GM12891 (cell line): ENCODE measurements at places on chromosomes 13 and 19.
A peak's percentile ranks its signal among the peaks of the same experiment; 100 is the strongest.

DNA sequence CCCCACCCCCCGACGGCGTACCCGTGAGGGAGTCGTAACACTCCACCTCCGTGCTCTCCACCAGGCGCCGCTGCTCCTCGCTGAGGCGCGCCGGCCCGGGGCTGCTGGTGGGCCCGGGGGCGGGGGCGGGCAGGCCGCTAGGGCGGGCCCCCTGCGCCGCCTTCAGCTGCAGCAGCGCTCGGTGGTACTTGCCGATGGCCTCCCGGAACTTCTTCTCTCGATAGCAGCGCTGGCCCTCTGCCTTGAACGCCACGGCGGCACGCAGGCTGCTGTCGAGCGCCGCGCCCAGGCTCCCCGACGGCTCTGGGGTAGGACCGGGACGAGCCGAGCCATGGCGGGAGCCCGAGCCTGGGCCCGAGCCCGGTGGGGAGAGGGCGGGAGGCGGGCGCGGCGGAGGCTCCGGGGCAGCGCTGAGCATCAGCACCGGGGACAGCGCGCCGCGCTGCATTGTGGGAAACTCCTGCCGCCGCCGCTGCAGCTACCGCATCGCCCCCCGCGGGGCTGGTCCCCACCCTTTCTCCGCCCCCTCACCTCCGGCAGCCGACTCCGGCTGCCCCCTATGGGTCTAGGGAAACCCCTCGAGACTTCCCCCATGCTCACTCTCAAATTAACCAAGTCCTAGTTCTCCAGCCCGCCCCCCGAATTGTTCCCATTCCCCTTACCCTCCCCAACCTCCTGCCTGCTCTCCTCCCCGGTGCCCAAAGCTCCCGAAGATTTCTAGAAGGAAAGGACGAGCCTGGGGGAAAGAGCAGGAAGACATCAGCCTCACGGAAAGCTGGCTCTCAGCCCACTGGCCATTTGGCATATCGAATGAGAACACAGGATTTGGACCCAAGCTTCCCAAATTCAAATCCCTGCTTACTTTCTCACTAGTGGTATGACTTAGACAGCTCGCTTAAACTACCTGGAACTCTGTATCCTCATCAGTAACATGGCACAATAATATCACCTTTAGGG, at the start of gene TTC9B:
Gene TTC9B (minus strand): TSS at position 451 of the 957 bp plus-strand sequence. CDS start 3 bp downstream, at position 448.
- no peak for DNase-seq

DNA sequence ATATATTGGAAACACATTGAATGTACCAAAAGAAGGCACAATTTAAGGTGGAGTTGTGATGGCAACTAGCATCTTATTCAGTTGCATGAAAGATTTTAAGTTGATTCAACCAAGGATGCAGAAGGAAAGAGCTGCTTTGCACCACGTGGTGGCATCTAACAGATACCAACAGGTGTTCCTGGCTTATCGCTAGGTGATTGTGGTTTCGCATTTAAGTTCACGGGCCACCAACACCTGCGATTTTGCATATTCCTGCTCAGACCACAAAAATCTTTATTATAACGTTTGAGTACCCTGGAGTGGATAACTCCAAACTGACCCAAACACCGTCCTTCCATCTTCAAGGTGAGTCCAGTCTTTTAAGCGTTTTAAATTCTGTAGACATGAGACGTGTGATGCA, 45.3 kb downstream of the RGCC start:
- DNase-seq, result no peak

- no peak for DNase-seq
Observed at GRCh38 chr13:100208626-100209025, 119.7 kb downstream of the PCCA start.

DNA sequence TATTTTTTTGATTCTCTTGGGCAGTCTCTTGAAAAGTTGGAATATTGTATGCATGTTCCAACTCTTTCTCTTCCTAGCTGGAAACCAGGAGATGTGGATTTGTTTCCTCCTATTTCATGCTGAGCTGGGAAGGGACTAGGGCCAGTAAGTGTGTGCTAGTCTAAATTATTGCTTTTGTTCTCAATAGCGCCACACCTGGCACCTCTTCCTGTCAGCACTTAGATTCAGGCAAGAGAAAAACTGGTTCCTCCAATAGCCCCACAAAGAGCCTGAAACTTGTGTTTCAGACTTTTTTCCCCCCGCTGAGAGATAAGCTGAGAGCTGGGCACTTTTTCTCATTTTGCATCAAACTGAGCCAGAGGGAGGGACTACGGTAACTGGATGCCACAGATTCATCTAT, 353.4 kb downstream of the OLFM4 start:
- no peak for DNase-seq

GRCh38 chr19:12166626-12167025, 3.7 kb downstream of the ZNF136 start:
- no peak for DNase-seq

- DNase-seq, result no peak
Observed at GRCh38 chr19:13734751-13735150, 29.6 kb upstream of the MRI1 start.

DNA sequence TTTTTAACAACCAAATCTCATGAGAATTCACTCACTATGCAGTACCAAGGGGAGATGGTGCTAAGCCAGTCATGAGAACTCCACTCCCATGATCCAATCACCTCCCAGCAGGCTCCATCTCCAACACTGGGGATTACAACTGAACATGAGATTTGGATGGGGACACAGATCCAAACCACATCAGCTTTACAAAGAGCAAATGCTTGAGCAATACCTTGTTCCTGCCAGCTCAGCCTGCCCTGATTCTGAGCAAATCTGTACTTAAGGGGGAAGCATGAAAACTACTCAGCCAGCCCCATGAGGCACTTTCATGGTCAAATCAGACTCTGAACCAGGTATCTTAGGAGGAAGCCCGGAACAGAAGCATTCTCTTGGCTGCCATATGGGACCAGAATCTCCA, 259.9 kb downstream of the TBC1D4 start:
- no peak for DNase-seq

GRCh38 chr13:20658451-20659040, 45.0 kb upstream of the IL17D start:
- DNase-seq, result no peak

DNA sequence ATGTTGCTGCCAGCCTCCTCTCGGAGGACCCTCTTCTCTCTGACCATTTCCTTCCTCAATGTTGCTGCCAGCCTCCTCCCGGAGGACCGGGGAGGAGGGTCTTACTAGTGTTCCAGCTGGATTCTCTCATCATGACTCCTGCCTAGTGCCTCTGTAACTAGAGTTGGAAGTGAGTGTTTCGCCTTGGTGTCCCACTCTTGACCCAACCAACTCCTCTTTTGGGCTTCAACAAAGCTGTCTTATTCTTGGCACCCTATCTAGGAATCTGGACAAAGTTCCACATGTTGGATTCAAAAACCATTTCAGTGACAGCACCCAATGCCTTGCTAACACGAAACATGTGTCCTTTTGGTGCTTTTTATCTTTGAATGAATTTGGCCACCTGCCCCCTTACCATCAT, 165.4 kb downstream of the GPC5 start:
- no peak for DNase-seq

DNA sequence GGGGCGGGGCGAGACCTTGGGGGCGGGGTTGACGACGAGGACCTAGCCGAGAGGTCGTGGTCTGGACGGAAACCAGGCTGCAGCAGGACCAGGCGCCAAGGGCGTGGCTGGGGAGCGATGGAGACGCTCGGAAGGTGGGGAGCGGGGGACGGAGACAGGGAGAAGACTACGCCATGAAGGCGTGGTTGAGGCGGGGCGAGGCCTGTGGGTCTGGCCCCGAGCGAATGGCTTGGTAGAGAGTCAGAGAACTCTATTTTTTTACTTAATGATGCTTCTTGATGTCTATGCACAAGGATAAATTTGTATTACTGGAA, 674 bp upstream of the FBXL12 start:
- no peak for DNase-seq

- no peak for DNase-seq
Observed at GRCh38 chr13:35747594-35747993, 271.1 kb upstream of the MAB21L1 start.

- no peak for DNase-seq
Observed at GRCh38 chr13:49319551-49319950, 71.8 kb downstream of the CDADC1 start.

- no peak for DNase-seq
Observed at GRCh38 chr19:2372076-2372612, 12.1 kb downstream of the TMPRSS9 start.

GRCh38 chr19:46697204-46697960, 19.5 kb downstream of the PRKD2 start:
- no peak for DNase-seq

GRCh38 chr19:36986601-36987000, 70.5 kb downstream of the ZNF568 start:
- no peak for DNase-seq

DNA sequence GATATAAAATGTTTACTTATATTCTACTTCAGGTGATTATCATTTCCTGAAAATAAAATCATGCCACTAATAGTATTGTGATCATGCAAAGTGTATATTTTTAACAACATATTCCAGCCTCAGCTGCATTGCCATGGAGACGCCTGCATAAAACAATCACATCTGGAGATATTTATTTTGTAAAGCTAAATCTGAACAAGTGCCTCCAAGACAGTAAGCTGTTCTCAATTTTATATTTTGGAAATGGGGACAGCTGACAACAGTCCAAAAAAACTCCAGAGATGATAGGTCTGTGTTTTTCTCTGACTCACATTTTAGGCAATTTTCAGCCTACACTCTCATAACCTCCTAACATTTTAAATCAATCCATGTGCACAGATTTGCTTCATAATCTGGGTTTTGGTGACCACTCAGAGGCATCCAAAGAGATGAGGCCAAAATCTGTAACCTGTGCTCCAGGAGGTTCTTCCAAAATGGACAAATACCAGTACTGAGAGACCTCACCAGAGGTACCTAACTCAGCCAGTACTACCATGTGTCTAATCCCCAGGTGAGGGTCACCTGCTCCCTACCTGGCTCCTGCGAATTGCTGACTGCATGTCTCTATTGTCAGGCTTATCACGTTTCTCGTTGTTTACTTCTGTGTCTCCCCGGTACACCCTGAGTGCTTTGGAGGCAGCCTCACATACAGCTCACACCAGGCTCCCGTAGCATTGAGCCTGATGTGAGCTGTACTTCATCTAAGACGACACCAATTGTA, 62.7 kb downstream of the COL4A1 start:
- no peak for DNase-seq

- DNase-seq, result no peak
Observed at GRCh38 chr19:53102756-53103233, 427 bp downstream of the ZNF160 start.

- no peak for DNase-seq
Observed at GRCh38 chr13:27403203-27403678, 21.2 kb upstream of the GTF3A start.

DNA sequence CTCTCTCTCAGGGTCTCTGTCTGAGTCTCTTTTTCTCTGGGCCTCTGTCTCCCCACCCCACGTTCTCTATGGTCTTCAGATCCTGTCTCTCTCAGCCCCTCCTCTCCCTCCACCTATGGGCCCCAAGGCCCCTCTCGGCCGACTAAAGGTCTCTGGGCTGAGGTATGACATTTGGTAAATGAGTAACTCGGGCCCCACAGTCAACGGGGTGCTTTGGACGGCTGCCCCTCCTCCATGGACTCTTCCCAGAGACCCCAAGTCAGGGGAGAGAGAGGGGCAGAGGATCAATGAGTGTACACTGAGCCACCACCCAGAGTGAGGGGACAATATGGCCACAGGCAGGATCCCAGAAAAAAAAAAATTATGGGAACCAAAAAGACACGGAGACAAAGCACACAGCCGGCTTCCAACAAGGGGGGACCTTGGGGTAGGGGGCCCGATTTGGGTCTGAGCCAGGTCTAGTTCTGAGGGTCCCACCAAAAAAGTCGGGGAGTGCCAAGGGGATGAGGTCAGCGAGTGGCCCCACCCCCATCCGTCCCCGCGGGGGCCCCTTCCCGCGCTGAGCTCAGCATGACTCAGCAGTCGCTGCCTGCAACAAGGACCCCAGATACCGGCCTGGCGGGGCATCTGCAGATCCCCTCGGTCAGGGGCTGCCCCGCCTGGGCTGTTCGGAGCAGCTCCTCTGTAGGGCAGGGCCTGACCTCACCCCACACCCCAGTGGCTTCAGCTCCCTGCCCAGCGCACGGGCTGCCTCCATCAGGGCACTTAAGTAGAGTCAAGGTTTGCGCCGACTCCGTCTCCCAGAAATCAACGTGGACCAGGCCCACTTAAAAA, 1.5 kb upstream of the FTL start:
- DNase-seq, result peak; percentile 69

DNA sequence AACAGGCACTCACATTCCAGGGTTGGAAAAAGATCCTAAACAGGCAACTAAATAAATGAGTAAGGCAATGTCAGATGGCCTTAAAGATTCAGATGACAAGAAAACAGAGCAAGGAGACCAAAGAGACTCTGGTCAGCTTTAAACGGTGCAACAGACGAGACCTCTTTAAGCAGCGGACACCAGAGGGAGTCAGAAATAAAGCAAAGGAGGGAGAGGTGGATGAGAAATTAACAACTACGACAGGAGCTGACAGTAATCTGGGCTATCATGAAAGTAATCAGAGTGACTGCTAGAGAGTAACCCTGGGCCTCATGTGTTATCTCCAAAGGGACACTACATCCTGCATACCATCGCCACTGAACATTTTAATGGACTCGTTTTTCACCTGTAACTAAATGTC, 1.1 kb downstream of the ZNF550 start:
- DNase-seq, result no peak

GRCh38 chr19:43784241-43784980, 3.6 kb upstream of the KCNN4 start:
- no peak for DNase-seq

GRCh38 chr19:2374808-2375207, 14.7 kb downstream of the TMPRSS9 start:
- no peak for DNase-seq

GRCh38 chr13:103161476-103161875, 95.3 kb upstream of the SLC10A2 start:
- no peak for DNase-seq

GRCh38 chr19:1183543-1184172, 9.6 kb upstream of the SBNO2 start:
- DNase-seq, result no peak

GRCh38 chr13:98353750-98354149, 176.7 kb upstream of the RNF113B start:
- DNase-seq, result no peak

DNA sequence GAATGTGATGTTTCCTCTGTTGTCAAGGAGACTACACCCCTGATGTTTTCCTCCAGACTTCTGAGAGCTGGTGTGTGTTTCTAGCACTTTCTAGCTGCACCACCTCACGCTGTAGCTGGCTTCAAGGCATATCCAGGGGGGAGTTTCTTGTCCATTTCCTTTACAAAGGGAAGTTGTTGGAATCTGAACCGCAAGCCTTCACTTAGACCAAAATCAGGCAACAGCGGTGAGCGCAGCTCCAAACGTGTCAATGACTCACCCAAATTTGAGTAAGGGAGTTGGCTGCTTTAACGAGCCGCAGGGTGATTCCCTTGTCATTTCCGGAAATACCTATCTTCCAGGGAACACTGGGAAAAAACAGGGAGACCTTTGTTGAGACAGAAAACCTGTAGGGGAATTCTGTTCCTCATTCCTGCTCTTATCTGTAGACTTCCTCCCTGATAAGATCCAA, 2.5 kb downstream of the LDLR start:
- DNase-seq, result no peak

GRCh38 chr19:53333066-53333462, 485 bp upstream of the ZNF845 start:
- no peak for DNase-seq

- no peak for DNase-seq
Observed at GRCh38 chr13:81916461-81916860, 1575.5 kb upstream of the SPRY2 start.

- DNase-seq, result no peak
Observed at GRCh38 chr19:2607712-2608601, 94.5 kb downstream of the GNG7 start.
